HCT116 (cell line): ENCODE measurements at places on chromosomes 3 and 15. TPM values are rescaled to one million over a fixed set of nuclear protein-coding genes. Genes with fewer than 3 reads are reported as not detected.

The AMIGO3 gene
- total RNA-seq, result 0.32 TPM

The OIP5 gene
- 19.7 TPM for total RNA-seq

The SLC12A1 gene
- not detected for total RNA-seq

The SKOR1 gene
- 0.81 TPM for total RNA-seq

The THPO gene
- total RNA-seq, result not detected

The AMT gene
- total RNA-seq, result 4.8 TPM

DNA sequence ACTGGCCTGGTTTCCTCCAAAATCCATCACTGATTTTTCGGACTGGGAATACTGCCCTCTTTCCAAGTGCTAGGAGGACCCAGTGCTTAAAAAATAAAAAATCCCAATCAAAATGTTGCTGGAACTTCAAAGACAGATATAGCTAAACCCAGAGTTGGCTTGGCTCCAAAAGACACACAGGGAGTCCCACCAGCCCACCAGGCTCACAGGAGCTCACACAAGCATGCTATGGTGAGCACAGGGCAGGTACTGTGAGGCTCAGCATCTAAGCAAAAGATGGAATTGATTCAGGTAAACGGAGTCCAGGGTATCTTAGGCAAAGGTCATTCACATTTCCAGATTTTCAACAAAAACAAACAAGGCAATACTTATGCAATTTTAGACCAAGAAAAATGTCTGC, 3.7 kb downstream of the TRANK1 start:
- DNase-seq, result no peak

GRCh38 chr3:61687663-61688306, 126.4 kb downstream of the PTPRG start:
- DNase-seq, result no peak

DNA sequence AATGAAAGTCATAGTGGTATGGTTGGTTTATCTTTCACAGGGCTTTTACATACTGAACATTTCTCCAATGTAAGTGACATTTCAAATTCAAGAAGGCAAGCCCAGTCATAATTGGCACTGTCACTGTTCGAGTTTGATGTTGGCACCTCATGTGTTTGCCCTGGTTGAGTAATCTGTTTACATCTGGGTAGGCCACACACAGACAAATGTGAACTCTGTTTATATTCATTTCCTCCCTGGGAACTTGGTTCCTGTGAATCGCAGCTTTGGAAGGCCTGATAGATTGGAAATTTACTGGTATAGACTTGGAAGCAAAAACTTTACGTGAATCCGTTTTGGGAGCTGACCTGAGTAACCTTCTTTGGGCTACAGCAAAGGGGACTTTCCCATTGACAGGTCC, 395.2 kb upstream of the AZI2 start:
- DNase-seq, result no peak

DNA sequence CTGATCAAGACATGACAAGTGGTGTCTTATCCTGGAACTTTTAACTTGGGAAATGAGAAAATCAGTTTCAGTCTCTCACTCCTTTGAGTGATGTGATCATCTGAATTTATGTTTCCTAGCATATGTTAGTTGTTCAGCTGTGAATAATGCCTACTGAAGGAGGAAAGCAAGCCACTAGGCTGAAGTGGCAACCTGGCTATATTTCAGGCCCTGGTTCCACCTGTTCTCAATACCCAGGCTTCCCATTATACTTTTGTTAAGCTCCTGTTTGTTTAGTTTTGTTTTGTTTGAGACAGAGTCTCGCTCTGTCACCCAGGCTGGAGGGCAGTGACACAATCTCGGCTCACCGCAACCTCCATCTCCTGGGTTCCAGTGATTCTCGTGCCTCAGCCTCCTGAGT, 243.8 kb downstream of the ALCAM start:
- no peak for DNase-seq

GRCh38 chr3:180295811-180296210, 259.1 kb upstream of the PEX5L start:
- no peak for DNase-seq

DNA sequence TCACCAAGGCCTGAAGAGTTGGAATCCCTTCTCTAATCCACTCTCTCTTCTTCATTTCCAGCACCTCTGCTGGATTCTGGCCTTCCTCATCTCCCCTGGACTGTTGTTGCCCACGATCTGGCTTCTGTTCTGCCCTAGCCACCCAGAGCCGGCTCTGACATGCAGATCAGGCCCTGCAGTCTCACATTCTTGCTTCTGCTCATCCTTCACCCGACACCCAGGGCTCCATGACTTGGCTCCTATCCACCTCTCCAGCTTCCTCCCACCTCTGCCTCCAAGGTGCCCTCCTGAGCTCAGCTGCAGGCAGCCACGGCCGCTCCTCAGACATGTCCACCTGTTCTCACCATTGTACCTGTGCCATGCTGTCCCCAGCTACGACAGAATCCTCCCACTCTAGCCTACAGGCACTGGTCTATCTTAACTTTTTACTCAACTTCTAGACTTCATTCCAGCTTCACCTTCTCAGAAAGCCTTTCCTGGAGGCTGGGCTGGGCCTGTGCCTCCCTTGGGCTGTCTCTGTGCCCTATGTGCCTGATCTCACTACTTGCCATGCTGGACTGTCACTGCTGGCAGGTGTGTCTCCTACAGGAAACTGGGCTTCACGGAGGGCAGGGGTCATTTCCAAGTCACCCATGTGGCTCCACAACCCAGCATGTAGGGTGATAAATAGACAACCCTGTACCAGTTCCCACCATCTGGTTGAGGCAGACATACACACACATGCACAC, 16.0 kb upstream of the TBC1D21 start:
- DNase-seq, result no peak

DNA sequence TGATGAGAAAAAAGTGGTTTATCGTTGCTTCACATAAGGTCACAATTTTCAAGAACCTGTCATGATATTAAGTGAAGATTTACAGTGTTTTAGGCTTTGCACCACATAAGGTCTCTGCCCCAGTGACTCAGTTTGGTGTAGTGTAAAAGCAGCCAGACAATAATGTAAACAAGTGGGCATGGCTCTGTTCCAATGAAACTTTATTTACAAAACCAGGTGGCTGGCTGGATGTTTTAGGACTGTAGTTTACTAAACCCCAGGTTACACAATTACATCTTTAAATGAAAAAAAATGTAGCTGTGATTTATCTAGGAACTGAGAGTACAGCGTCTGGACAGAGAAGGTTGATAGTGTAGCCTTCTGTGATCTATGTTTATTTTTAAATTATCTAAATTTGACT, 9.7 kb upstream of the FBXL22 start:
- no peak for DNase-seq

DNA sequence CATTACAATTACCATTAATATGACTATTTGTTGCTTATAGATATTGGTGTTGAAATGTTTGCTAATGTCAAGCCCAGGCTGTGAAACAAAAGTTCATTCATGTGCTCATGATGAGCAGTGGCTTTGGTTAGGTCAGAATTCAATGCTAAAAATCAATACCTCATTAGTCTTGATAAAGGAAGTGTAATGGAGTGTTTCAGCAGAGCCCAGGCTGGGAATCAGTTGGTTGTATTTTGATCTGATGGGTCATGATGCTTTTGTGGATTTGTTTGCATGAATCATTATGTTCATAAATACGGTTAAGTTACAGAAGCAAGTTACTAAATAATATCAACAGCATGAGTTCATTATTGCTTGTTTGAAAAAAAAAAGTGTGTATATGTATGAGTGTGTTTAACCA, 13.6 kb upstream of the ZNF774 start:
- no peak for DNase-seq

GRCh38 chr3:101270149-101270548, 50.2 kb downstream of the IMPG2 start:
- no peak for DNase-seq

DNA sequence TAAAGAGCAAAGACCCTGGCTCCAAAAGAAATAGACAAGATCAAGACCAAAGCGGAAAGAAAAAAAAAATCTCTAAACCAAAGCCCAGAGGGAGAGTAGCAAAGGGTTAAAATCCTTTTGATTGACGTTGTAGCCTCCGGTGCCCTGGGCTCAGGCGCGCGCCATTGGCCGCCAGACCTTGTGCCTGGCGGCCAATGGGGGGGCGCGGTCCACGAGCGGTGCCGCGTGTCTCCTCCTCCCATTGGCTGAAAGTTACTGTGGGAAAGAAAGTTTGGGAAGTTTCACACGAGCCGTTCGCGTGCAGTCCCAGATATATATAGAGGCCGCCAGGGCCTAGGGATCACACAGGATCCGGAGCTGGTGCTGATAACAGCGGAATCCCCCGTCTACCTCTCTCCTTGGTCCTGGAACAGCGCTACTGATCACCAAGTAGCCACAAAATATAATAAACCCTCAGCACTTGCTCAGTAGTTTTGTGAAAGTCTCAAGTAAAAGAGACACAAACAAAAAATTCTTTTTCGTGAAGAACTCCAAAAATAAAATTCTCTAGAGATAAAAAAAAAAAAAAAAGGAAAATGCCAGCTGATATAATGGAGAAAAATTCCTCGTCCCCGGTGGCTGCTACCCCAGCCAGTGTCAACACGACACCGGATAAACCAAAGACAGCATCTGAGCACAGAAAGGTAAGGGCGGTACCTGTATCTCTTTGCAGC, at the start of gene HES1:
HES1 (plus strand) TSS at position 343 of the 713 bp plus-strand sequence; CDS start at position 576, 233 bp downstream.
- peak; percentile 95 for DNase-seq

DNA sequence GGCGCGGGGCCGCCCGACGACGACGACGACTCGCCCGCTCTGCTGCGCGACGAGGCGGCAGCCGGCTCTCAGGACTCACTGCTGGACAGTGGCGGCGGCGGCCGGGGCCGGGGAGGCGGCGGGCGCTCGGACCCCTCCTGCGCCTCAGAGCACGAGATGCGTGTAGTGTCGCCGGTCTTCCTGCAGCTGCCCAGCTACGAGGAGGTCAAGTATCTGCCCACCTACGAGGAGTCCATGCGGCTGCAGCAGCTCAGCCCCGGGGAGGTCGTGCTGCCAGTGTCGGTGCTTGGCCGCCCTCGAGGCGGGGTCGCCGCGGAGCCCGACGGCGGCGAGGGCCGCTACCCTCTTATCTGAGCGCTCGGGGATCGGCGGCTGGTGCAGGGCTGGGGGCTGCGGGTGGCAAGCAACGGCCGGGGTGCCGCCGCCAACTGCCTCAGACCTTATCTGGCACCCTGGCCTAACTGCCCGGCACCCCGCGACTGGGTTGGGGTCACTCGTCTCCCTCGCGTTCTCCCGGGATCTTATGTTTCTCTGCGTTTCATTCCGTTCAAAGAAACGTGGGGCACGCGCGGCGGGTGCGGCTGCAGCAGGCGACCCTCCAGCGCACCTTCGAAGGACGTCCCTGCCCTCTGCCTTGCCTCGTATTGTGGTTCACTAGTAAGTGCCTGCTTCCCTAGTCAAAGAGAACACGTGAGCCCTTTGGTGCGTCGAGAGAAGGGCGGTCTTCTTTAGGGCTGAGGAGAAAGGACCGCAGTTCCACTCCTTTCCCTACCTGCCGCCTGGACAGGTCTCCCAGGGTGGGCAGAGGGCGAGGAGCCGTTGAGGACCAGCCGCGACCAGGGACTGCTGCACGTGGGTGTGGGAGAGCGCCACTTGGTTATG, 1.0 kb downstream of the C3orf80 start:
- no peak for DNase-seq

DNA sequence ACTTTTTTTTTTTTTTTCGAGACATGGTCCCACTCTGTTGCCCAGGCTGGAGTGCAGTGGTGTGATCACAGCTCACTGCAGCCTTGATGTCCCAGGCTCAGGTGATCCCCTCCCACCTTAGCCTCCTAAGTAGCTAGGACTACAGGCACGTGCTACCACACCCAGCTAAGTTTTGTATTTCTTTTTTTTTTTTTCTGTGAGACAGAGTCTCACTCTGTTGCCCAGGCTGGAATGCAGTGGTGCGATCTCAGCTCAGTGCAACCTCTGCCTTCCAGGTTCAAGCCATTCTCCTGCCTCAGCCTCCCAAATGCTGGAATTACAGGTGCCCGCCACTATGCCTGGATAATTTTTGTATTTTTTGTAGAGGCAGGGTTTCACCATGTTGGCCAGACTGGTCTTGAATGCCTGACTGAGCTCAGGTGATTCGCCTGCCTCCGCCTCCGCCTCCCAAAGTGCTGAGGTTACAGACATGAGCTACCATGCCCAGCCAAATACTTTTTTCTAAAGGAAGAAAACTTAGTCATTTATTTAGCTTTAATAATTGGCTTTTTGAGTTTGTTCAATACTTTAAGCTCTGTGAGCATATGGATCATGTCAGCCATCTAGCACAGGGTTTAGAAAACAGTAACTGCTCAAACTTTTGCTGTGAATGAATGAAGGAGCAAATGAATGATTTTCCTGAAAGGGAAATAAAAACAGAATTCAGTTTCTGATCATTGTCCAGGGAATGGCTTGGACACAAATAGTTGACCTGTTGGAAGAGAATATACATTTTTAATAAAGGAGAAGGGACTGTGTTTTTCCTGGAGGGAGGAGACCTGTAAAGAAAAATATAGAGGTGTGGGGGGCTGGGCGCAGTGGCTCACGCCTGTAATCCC, 26.0 kb downstream of the UBE2E1 start:
- no peak for DNase-seq

DNA sequence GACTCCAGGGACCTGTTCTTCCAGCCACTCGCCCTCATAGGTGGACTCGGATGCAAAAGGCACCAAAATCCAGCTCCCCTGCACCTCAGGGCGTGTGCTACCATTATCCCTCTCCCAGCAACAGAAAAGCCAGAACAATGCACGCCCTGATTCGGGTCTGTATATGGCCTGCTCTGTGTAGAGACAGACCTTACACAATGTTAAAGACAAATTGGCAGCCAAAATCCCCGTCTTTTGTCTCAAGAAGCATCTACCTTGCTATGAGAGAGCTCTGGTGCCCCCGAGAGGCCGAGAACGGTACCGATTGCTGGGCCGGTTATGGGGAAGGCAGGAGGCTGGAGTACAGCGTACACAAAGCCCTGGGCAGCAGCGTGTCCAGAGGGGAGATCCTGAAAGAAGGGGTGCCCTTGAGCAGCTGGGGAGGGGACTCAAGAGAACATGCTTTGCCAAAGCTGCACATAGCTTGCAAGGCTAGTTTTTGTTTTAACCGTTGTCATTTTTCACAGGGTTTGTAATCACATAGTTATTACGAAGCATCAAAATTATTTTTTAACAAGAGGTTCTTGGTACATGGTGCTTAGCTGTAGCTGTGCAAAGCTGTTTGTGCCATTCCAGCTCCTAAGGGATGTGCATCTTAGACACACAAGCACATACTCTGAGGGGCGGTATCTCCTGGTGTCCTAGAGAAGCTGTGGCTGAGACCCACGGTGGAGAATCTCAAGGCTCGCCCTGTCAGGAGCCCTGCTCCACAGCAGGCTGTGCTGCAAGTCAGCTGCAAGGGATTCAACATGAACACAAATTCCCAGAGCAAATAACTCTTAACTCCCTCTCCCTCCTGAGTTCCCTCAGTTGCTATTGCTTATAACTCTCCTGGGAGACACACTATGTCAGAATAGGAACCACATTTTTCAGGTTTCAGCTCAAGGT, 461.5 kb upstream of the PPP2R3A start:
- peak; percentile 28 for DNase-seq

GRCh38 chr15:38226608-38227266, 25.9 kb upstream of the SPRED1 start:
- peak; percentile 85 for DNase-seq

DNA sequence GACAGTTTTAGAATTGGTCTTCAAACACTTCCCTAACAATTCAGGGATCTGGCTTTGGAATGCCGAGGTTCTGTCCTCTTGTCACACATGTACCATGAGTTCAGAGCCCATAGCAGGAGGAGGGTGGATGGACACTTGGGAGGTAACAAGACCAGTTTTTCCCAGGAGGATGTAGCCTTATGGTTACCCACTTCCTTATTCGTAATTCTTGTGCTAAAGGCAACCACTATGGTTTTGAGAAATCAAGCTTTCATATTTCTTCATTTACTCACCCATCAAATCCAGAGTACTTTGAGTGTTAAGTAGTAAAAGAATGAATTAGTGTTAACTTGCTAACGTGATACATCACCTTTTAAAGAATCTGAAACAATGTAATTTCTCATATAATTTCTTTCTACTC, 479.6 kb upstream of the ALCAM start:
- no peak for DNase-seq

GRCh38 chr3:57397175-57398026, 104.9 kb upstream of the ASB14 start:
- peak; percentile 59 for DNase-seq
